ENCODE measurements at places on chromosomes 5 and 9. TPM values are rescaled to one million over a fixed set of nuclear protein-coding genes. Genes with fewer than 3 reads are reported as not detected.

The NR3C1 gene
- 85.5 TPM for polyA plus RNA-seq

DNA sequence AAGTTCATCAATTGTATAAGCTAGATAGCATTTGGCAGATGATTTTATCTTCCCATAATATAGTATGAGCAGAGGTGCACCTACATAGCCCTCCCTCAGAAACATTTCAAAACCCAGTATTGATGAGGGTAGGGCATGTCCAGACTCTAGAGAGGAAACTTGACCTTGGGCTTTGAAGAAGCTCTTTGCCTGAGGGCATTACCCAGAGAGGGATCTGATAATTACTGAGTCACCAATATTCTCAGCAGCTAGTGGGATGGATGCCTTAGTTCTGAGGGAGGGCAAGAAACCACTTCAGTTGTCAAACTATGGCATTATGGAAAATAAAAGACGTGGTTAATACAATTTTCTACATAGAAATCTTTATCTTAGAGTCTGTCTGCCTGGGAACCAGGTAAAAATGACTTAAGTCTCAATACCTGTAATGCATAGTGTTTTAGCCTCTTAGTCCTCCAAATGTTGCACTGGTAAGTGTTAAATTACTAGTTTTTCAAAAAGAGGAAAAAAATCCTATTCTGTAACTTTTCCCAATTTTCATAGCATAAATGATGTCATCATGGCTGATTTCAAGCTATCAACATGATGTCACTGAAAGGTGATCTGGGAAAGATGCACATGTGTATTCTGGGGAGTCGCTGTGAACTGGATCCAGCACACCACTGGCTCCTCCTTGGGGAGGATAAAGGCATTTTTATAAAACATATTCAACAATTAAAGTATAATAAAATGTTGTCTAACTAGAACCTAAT is 809.0 kb downstream of the KCTD16 start:
- H3K4me3 ChIP-seq = no peak overlapping the region
- no peaks in the 10 kb centered on the region for H3K27me3 ChIP-seq
- no peak overlapping the region for H3K27ac ChIP-seq
- no peak for DNase-seq

DNA sequence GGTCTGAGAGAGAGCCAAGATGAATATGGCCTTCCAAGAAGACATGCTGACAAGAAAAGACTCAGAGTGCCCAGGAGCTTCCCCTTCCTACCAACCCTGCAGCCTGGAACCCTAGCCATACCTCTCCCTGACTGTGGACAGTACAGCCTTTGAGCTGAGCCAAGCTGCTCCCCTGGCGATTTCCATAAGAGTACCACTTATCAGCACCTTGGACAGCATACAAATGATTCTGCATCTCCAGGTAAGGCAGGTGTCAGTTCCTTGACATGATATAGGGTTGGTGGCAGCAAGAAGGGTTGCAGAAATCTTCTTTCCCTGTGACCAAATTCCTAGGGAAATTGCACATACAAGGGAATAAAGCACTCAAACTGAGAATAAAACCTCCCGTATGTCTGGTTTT is 58.3 kb downstream of the MFAP3 start:
- H3K4me1 ChIP-seq = no peaks in the 10 kb centered on the region
- DNase-seq = no peak
- no peaks in the 10 kb centered on the region for H3K36me3 ChIP-seq
- no peak overlapping the region for H3K27ac ChIP-seq
- peaks cover 3% of the 10 kb centered on the region for H3K27me3 ChIP-seq

The LRRC19 gene
- polyA plus RNA-seq = 0.10 TPM

DNA sequence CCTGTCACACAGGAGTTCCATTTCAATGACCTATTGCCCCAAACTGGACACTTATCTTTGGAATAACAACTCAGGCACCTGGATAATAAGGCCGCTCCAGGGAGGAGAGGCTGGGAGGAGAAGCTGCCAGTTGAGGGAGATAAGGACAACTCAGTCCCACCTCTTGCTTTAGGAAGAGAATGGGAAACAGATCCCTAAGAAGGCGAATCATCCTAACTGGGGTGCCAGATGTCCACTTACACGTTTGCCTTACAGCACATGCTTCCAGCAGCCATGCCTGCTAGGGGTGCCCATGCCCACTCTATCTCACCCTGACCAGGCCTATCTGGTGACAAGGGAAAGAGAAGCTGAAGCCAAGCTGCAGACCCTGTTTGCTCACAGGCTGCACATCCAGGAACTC is 6.5 kb downstream of the HK3 start:
- H3K36me3 ChIP-seq = no peaks in the 10 kb centered on the region
- H3K27me3 ChIP-seq = no peaks in the 10 kb centered on the region
- no peaks in the 10 kb centered on the region for H3K4me1 ChIP-seq
- H3K27ac ChIP-seq = no peak overlapping the region
- no peak for DNase-seq
